Spinal cord (tissue), 10 donors: ENCODE measurements at places on chromosomes 1 and 21. TPM values are rescaled to one million over a fixed set of nuclear protein-coding genes. Genes with fewer than 3 reads are reported as not detected.

Gene EPHB2
- 23.5 TPM for total RNA-seq

DNA sequence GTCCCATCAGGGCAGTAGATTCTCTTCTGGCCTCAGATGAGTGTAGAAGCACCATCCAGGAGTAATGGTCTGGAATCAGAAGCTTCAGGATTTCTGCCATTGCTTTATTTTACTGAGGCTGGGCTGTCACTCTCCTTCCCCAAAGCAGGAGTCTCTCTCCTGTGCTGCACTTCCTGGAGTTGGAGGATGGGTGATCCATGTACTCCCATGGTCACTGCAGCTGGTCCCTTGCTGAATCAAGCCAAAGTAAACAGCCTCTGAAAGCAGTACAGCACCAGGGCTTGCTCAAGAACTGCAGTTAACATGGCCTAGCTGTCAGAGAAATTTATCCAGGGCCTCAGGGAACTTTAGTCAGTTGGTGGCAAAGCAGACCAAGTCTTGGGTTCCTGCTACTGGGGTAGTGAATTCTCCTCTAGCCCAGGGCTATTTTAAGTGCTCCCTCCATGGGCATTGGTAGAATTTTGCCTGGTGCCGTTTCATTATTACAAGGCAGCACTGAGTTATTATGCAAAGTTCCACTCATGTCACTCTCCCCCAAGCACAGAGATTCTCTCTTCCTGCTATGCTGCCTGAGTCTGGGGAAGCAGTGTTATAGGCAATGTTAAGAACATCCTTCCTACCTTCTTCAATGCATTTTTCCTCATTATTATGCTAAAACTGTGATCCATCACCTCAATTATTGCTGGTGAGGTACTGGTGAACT is 29.5 kb downstream of the DRAM2 start:
- no peak for DNase-seq

DNA sequence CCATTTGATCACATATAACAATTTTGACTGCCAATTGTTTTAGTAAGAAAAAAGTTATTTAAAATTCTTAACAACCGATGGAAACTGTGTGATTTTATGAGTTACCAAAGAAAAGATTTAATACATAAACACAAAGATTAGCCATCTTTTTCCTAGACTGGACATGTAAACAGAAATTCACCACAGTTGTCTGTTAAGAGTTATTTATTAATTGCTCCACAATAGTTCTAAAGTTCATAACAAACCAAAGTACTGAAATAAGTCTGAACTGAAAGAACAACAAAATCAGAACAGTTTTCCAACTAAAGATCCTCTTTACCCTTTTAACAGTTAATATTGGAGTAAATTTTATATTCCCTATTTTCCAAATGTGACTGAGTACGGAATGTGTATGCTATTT is 8.6 kb downstream of the ZNF281 start:
- no peak for DNase-seq

Gene CYYR1
- total RNA-seq = 5.4 TPM

DNA sequence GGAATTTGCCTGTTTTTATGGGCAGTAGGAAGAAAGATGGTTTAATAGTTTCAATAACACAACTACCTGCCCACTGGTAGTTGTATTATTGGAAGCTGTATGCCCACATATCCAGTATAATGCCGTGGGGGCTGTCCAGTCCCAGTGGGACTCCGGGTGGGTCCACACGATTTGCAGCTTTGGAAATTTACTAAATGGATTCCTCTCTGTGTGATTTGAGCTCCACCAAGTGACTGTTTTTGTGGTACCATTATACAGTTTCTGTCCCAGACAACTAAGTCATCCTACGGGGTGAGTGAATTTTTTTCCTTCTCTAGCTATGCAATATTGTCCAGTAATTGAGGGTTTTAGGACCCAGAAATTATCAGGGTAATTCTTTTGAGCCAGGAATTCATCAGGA is 86.8 kb downstream of the PLA2G4A start:
- no peak for DNase-seq

- DNase-seq = no peak
Observed at GRCh38 chr1:64701071-64701470, 43.8 kb upstream of the RAVER2 start.

- DNase-seq = peak; percentile 60
Observed at GRCh38 chr21:17650292-17650691, 37.6 kb upstream of the BTG3 start.

- DNase-seq = peak; percentile 37
Observed at GRCh38 chr1:97170300-97170699, 448.7 kb downstream of the PTBP2 start.

DNA sequence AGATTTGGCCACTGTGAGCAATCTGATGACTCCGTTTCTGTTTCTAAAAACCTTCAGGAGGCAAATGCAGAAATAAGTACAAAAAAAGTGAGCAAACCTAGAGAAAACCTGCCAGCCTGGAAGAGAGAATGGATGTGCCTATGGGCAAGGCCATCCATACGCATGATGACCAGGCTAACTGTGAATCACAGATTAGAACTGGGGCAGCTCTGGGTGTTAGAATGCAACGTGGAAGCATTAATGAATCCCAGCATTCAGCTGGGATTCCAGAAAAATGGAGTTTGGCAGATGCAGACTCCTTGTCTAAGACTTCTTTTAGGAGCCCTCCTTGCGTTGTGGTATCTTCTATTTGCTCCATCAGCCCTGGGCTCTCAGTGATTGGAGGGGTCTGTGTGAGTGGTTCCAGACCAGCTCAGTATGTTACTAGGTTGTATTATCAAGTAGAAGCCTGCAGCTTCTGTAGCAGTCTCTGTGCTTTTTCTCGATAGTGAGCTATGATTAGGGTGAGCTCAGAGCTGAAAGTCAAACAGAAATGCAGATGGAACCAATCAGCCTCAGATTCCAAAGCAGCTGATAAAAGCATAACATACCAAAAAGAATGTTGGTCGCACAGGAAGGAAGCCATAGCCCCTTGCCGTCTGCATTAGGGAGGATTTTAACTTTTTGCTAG is 154.0 kb downstream of the PSMG1 start:
- no peak for DNase-seq

DNA sequence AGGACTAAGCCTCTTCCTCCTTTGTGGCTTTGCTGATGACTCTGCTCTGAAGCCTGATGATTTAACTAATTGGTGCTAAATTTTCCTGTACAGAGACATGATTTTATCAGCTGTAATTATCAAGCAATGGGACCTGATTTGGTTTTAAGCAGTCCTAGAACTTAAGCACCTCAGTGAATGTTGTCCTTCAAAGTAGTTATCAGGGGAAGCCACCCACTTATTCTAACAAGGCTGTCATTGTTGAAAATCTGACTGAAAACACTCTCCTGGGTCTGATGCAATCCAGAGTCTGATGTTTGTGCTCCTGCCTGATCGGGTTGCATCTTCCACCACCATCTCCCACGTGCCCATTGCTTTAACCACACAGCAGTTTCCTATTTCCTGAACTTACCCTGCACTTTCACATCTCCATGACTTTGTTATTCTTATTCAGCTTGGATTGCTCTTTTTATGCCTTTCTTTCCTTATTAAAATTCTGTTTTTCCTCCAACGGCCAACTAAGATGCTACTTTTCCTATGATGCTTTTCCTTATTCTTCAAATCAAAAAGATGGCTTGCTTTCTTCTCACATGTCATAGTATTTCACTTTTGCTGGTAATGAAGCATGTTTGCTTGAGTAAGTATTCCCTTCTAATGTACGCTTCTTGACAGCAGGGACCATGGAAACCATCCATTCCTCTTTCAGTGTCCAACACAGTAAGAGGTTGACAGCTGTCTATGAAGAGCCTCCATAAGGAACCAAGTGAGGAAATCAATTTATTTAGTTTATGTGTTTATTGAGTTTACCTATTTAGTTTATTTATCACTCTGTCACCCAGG is 55.0 kb downstream of the S1PR1 start:
- DNase-seq = no peak

- no peak for DNase-seq
Observed at GRCh38 chr1:37673920-37674319, 18.4 kb upstream of the CDCA8 start.

Gene ITPKB
- 16.8 TPM for total RNA-seq

- peak; percentile 22 for DNase-seq
Observed at GRCh38 chr21:39576518-39577128, 36.1 kb upstream of the B3GALT5 start.

DNA sequence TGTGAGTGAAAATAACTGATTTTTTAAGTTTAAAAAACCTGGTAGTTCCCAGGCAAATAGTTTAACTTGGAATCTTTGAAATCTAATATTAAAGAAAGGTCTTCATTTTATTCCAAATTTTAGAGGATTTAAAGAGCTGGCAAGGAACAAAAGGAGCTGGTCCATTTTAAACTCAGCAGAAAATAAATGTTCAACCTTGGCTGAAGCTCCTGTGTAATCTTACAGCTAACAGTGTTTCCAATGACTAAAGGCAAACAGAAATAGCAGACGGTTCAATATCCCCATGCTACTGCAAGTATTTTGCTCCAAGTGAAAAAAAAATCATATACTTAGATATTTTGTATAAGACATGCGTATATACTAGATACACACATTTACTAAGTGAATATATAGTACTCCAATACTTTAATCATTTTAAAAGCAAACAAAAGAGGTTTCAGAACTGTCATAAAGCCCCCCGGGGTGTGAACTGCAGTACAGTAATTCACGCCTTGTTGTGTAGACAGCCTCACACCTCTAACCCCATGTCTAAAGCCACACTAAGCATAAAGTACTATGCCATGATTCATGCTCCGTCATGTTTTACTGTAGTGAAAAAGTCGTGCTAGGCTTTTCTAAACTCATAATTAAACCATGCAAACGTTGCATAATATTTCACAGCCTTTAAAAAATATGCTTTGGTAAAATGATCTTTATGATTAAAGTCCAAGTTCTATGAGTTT is 132.2 kb downstream of the CLIC6 start:
- DNase-seq = no peak

DNA sequence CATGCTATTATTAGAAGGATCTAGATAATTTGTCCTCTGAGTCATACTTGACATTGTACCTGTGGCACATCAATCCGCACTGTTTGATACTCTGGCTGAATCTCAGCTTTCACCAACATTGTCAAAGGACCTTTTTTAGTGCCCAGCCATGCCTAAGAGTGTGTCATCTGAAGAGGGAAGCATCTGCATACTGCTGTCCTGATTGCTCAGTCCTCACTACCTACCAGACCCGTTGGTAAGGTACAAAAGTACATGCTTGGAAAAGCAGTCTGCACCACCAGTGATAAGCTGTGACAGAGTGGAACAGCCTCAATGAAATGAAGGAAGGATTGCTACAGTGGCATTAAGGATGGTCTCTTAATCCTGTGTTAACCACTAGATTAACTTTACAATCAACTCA is 17.1 kb downstream of the SYNC start:
- no peak for DNase-seq

- DNase-seq = no peak
Observed at GRCh38 chr1:109817881-109818270, 54.2 kb upstream of the EPS8L3 start.

DNA sequence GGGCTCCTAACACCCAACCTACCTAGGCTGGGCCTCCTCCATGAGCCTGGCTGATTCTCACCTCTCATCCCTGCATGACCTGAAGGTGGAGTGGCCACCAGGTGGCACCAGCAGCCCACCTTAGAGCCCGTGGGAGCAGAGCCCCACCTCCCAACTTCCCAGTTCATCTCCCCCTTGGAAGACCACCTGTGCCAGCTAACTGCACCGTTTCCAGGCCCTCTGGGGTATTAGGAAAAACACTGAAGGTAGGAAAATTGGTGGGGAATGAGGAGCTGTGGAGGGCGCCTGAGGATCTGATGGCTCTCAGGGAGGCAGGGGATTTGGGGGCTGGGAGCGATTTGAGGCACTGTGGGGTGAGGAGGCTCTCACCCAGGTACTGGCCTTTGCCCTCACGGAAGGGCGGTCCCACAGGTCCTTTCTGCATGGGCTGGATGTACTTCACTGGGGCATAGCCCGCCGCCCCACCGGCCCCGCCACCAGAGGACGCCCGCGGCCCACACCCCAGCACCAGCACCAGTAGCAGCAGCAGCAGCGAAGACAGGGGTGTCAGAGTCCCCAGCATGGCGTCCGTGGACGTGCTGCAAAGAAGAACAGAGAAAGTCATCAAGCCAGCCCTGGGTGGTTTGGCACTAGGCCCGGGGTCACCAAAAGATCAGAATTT is 11.1 kb downstream of the ADPRS start:
- peak; percentile 93 for DNase-seq

Gene HPDL
- total RNA-seq = 2.0 TPM

- no peak for DNase-seq
Observed at GRCh38 chr1:18951416-18951815, 5.1 kb downstream of the IFFO2 start.
